ENCODE measurements at places on chromosomes 7 and 10.

DNA sequence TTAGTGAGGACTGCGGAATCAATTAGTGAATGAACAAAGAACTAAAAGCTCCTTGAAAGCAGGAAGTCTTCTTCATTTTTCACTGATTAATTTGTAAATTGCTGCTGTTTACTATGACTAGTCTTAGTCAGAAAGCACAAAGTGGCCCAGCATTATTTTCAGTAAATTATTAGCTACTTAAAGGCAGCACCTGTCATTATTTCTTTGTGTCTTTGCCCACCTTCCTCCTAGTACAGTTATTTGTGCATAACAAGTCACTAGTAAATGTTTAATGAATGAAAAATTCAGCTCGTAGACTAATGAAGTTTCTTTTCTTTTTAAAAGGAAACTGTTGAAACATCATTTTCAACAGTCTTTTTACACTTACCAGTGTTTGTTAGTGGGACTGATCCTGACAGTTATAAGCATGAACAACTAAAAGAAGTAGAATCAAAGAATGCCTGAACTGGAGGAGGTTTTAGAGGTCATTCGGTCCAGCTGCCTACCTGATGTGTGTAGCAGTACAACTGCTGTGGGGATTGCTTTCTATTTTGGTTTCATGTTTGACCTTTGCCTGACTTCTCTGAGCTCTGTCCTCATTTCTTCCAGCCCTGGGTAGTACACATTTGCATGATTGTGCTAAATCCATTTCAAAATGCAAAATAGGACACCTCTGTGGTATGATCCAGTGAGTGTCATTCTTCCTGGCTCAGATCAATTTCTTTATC is 140.0 kb upstream of the PHYHIPL start:
- no peak for DNase-seq

GRCh38 chr7:151671514-151671913 is 151.8 kb upstream of the RHEB start:
- no peak for DNase-seq

- DNase-seq = no peak
Measured at GRCh38 chr7:5635461-5636445, 145.7 kb downstream of the RNF216 start.

DNA sequence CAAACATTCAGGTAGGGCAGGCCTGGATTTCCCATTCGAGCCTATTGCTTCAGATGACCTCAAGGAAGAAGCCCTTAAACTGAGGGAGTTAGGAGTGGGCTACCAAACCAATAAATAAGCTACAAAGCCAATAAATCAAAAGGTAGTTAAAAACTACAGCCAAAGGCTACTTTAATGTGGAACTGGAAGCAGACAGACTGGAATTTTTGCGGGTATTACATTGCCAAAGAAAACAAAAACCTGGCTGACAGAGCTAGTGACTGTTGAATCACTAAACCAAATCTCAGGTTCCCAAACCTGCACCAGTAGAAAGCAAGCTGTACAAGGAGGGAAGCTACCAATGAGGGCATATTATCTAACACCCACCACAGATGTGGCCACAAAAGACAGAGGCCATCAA is 315.6 kb downstream of the GRM8 start:
- DNase-seq = no peak

DNA sequence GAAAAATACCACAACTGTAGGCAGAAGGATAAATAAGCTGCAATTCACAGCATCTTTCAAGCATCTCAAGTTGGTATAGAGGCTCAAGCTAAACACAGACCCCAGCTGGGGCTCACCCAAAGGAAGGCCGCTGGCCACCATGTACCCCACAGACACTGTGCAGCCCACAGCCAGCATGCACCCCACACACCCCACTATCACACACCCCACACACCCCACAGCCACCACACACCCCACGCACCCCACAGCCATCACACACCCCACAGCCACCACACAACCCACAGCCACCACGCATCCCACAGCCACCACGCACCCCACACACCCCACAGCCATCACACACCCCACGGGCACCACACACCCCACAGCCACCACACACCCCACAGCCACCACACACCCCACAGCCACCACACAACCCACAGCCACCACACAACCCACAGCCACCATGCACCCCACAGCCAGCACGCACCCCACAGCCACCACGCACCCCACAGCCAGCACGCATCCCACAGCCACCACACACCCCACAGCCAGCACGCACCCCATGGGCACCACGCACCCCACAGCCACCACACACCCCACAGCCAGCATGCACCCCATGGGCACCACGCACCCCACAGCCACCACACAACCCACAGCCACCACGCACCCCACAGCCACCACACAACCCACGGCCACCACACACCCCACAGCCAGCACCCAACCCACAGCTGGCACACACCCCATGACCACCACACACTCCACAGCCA is 214.7 kb downstream of the DNAJB6 start:
- DNase-seq = no peak

DNA sequence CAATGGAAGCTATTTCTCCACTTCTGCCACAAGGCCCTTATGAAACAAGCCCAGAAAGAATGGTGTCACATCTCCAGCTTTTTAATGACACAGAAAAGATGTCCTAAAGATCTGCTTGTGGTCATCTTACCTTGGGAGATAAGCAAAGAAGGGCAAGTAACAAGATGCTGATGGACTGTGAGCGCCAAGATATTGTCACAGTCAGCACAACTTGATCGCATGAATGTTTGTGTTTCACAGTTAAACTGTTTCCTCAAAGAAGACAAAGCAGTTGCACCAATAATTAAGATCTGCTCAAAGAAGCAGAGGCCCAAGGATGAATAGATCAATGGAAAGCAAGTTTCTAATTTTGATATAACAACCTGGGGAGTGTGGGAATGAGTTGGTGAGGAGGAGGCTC is 15.9 kb downstream of the ICA1 start:
- DNase-seq = no peak

- DNase-seq = peak; percentile 13
Measured at GRCh38 chr7:37920305-37920848, at the start of gene EPDR1. EPDR1 (plus strand) TSS chr7:37920640; CDS start chr7:37920940, 300 bp downstream.

DNA sequence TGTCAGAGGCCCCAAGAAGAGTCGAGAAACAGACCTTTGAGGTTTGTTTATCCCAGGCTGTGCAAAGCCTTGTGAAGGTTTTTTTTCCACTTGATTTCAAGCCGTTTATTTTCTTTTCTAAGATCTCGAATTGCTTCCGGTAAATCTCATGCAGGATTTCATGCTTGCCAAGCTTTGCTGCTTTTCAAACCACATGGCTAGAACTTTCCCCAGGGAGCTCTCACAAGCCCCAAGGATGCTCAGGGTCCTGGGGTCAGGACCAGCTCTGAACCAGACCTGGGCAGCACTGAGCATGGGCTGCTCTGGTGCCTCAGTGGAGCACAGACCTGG is 48.0 kb upstream of the AQP1 start:
- no peak for DNase-seq

GRCh38 chr7:121384265-121384664 is 11.8 kb downstream of the FAM3C start:
- no peak for DNase-seq

GRCh38 chr10:88858491-88858890 is 6.8 kb upstream of the ANKRD22 start:
- DNase-seq = no peak

DNA sequence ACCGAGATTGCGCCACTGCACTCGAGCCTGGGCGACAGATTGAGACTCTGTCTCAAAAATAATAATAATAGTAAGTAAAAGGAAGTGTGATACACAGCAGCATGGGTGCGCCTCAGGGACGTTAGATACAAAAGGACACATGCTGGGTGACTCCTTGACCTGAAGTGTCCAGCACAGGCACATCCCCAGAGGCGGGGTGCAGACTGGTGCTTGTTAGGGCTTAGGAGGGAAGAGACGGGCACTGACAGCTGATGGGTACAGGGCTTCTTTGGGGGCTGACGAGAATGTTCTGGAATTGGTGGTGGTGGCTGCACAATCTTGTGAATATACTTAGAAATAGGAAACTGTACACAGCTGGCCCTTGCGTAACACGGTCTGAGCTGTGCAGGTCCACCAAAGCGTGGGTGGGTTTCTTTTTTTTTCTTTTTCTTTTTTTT is 61.8 kb upstream of the DNAJB6 start:
- no peak for DNase-seq

DNA sequence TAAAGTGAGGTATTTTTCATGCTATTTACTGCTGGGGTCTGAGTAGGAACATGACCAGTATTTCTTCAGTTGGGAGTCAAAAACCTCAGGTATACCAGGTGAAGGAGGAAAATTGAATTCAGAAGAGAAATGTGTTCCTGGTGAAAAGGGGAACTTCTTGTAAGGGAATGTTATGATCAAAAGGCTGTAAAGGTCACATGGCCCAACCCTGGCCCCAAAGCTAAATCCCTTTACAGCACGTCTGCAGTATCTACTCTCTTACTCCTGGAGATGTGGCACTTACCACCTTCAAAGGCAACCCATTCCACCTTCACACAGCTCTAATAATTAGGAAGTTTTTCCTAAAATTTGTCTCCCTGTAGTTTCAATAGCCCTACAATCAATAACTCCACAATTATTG is 15.2 kb downstream of the PIK3AP1 start:
- no peak for DNase-seq

GRCh38 chr10:110868981-110869380 is 2.7 kb upstream of the PDCD4 start:
- DNase-seq = no peak

DNA sequence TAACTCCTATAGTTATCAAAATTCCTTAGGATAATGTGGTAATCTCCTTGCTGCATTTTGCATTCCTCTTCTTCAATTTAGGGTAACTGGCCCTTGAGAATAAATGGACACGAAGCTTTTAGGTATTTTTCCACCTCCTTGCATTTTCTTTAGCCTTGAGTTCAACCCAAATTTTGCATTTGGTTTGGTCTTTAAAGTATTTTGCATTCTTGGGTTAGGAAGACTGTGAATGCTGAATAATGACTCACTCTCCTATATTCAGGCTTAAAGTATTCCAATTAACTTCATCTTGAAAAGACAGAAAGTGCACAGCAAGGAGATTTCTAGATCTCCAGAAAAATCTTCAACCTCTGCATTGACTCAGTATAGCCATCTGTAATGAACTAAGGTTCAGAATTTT is 47.3 kb downstream of the TFPI2 start:
- DNase-seq = no peak

DNA sequence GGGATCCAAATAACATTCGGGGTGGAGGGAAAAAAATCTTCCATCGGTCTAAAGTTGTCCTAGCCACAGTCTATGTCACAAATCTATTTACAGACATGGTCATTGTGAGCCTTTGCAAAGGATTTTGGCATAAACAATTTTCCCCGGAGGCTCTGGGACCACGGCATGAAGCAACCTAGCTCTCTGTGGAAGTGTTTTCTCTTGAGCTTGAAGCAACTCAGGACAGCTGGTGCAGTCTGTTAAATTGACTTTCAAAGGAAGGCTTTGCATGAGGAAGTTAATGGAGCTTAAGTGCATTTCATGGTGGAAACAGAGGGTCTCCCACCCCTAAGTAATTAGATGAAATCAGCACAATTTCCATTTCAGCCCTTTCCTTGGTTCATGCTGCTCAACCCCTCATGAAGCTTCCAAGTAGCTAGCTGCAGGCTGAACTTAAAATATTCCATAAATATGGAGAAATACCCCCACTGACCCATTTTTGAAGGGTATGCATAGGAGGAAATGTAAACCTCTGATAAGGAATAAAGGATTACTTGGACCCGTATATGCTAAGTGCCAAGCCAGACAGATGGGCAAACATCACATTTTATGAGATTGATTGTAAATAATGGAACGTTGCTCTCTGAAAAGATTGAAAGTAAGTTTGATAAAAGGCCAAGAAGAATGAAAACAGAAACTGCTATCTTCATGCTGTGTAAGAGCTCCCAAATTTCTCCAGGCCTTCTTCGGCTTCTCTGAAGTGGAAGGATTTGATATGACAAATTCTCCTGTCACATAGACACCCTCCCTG is 39.9 kb downstream of the CCDC3 start:
- no peak for DNase-seq

DNA sequence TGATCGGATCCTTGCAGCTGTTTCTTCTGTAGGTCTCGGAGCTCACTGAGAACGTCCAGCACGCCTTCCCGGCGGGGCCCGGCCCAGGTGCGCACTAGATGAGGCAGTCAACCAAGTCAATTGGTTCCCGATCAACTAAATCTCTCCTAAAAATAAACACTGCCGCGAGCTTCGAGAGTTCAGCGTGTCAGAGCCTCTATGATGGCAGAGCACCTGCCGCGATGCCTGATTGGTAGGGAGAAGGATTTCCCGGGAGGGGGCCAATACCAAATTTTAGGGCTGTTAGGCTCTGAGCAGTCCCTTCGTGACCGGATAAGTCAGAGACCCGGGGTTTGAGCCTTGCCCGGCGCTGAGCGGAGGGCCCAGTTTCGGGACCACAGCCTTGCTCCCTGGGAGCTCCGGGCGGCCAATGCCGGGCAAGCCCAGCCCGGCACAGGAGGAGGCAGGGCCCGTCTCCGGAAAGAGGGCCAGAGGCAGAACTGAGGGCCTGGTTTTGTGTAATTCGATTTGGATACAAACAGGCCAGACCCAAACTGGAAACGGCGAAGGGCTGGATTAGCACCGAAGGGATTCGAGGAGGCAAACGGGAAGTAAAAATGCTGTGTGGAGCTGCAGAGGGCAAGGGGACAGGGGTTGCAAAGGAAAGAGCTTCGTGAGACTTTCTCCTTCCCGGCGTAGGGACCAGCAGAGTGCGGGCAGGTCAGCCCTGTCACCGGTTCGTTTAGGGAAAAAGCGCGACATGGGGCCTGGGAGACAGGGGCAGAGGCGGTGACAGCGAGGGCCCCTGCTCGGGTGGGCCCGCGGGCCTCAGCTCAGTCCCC is 569 bp downstream of the SLC26A5 start:
- DNase-seq = peak; percentile 15

DNA sequence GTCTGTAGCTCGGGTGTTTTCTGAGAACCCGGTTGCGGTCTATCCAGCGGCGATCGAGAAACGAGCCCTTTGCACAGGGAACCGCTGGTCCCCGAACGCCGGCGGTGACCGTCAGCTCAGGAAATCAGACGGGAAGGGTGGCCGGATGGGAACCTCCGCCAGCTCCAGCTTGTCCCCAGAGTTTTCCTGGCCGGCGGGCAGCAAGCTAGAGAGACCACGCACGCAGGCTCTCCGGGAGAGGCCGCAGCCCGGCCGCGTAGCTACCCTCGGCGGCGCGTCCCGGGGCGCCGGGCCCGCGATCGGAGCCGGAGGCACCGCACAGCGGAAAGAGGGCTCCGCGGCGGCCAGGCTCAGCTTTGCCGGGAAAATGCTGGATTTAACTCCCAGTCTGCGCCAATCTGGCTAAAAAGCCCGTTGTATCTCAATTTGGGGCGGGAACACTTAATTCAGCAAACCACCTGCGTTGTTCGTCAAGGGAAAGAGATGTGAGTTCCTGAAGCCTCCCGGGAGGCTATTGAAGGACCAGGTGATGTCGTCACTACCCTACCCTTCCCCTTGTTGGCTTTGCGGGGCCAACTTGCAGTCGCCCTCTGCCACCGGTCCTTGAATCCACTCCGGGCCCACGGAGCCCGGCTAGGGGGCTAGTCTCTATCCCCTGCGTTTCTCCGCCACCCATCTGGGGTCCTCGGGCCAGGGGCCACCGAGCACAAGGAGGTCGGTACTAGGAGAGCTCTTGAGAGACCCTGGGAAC is 859 bp upstream of the CH25H start:
- peak; percentile 23 for DNase-seq
